Stimulated activated CD8-positive, alpha-beta memory T cell treated with anti-CD3 and anti-CD28 coated beads, Interleukin-15, amount 100 ng/mL, for 4 hours (primary cell): ENCODE measurements at places on chromosomes 7 and 10.

- no peak for DNase-seq
Observed at GRCh38 chr7:75048435-75049379, 24.9 kb downstream of the RCC1L start.

- DNase-seq, result no peak
Observed at GRCh38 chr10:17673471-17674061, 29.6 kb downstream of the STAM start.

DNA sequence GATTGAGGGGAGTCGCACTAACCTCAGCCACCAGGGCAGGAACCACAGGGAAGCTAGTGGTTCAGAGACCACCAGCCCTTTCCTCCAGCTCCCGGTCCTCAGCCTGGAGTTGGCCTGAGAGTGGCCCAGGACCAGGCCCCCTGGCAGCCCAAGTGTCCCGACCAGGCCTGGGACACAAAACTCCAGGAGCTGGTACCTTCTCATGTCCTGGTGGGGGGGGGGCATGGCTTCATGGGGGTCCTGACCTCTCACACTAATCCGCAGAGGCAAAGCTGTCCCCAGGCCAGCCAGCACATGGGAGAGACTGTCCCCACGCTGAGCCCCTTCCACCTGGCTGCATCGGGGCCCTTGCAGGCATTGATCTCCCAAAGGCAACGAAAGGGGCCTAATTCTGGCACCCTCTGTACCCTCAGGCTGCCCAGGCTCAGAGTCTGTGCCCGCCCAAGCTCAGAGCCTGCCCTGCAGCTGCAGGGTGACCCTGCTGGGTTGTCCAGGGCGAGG is 28.2 kb downstream of the GPRIN2 start:
- no peak for DNase-seq

GRCh38 chr7:46707973-46708372 is 786.9 kb upstream of the IGFBP3 start:
- no peak for DNase-seq
